Neural progenitor cell (in vitro differentiated cells): ENCODE measurements at places on chromosomes 12 and 14.
A peak's percentile ranks its signal among the peaks of the same experiment; 100 is the strongest.

DNA sequence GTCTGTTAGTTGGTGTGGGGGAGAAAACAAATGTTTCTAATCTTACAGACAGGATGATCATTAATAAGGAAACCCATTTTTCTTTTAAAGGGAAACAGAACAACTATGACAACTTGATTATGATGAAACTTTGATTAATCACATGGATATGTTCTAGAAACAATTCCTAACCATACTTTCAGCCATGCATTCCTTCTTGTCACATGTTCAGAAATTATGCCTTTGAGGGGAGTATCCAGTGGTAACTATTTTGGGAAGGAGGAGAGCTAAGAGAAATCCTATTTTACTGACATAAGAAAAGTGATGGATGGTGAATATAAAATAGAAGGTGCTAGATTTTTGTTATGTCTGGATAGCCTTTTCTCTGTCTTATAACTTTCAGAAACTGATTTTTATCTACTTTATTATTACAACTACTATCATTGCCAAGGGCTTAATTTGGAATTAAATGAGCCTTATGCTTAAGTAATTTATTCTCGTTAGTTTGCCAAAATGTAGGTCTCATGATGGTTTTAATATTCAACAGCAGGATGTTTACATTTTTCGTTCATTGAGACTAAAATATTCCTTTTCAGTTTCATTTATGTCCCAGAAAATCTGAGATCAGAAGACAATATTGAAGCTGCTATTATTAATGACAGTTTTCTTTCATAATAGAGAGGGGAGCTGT lies 200.1 kb downstream of the TMTC2 start:
- no peak for DNase-seq

- DNase-seq: peak; percentile 73
Observed at GRCh38 chr12:42372154-42372791, 46.3 kb downstream of the PPHLN1 start.

GRCh38 chr14:70052990-70053389 lies 135.8 kb downstream of the SLC8A3 start:
- peak; percentile 86 for DNase-seq

- no peak for DNase-seq
Observed at GRCh38 chr14:42424501-42424900, 817.8 kb downstream of the LRFN5 start.
